Activated CD4-positive, alpha-beta T cell treated with anti-CD3 and anti-CD28 coated beads for 4 hours (primary cell): ENCODE measurements at places on chromosomes 7 and 10.

DNA sequence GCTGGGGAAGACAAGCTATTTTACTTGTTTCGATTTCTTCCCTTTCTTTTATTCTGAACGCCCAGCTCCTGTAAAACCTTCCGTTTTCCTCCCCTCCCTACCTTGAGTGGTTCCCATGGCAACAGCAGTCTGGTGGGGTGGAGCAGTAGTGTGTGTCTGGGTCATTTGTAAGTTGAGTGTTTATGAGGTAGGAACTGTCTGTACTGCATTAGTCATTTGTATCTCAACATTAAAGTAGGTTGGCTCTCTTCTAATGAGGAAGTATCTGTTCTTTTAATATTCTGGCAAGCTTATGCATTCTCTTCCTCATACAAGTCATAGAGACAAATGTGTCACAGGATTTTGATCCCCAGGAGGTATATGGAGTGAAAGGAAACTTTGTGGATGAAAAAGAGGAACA, 85.3 kb upstream of the CCDC6 start:
- no peak for DNase-seq

DNA sequence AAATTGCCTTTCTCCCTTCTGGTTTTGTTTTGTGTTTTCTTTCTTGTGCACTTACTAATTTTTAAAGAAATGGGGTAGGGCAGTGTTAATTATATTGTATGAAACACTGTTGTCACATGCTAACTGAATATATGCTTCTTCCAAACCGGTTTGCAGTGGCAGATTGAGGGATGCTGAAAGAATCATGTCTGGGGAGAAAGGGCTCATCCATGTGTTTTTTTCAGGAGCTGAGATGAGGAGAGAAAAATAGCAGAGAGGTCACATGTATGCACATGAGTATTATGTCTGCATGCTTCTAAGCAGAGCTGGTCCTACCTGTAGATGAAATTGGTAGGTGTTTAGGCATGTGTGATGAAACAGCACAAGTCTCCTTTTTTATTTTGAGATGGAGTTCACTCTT, 17.0 kb downstream of the SORCS3 start:
- DNase-seq, result no peak

DNA sequence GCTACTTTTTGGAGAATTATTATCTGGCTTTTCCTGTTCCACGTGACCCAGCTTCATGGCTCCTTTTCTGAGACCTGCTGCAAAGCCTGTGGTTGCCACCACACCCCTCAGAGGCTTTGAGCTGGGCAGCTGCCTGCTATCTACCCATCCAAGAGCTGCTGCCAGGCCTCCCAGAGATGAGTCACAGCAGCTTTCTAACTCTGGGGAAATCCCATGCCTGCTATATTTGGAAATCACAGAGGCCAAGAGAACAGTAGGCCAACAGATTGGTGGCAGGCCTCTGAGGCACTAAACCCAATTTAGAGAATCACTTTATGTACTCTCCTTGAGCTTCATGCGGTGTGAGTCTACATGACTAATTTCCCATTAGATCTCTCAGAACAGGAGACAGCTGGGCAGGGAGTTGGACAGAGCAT, 35.2 kb downstream of the SGCE start:
- peak; percentile 8 for DNase-seq

GRCh38 chr7:100684534-100685042, 9.5 kb downstream of the GIGYF1 start:
- DNase-seq, result no peak

- DNase-seq, result no peak
Measured at GRCh38 chr10:14554091-14554490, 220.6 kb downstream of the FAM107B start.

DNA sequence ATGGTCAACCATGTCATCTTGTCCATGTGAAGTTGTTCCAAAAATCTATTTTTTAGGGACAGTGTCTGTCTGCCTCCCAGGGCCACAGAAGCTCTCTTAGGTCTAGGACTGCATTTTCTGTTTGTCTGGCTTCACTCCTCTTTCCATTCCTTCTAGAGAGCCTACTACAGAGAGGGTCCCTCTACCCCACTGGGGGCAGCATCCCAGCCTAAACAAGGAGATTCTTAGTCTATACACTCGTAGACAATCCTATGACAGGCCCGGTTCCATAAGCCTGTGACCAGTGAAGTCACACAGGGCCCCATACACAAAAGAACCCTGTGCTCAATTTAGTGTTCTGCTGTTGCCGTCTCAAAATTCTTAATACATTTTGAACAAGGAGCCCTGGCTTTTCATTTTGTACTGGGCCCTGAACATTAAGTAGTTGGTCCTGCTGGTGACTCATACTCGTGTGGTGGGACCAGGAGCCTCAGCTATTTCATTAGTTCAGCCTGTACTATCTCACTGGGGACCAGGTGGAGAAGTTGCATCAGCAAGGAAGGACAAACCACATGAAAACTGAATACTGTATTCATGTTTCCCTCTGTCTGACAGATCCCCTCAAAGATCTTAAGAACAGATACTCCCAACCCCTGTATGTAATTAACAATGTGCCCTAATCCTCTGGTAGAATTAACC, 23.5 kb upstream of the FAM180A start:
- no peak for DNase-seq

DNA sequence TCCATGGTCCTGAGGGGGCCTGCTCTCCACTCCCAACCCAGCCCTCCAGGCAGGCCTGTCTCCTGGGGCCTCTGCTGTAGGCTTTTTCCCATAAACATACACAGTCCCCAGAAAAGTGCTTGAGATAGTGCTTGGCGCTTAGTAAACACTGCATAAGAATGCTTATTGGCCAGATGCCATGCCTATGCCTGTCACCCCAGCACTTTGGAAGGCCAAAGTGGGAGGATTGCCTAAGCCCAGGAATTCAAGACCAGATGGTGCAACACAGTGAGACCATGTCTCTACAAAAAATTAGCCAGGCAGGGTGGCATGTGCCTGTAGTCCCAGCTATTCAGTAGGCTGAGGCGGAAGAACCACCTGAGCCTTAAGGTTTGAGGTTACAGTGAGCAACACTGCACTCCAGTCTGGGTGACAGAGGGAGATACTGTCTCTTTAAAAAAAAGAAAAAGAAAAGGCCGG, 24.6 kb upstream of the ASL start:
- DNase-seq, result no peak

- no peak for DNase-seq
Measured at GRCh38 chr7:155860461-155860839, 48.2 kb upstream of the SHH start.

DNA sequence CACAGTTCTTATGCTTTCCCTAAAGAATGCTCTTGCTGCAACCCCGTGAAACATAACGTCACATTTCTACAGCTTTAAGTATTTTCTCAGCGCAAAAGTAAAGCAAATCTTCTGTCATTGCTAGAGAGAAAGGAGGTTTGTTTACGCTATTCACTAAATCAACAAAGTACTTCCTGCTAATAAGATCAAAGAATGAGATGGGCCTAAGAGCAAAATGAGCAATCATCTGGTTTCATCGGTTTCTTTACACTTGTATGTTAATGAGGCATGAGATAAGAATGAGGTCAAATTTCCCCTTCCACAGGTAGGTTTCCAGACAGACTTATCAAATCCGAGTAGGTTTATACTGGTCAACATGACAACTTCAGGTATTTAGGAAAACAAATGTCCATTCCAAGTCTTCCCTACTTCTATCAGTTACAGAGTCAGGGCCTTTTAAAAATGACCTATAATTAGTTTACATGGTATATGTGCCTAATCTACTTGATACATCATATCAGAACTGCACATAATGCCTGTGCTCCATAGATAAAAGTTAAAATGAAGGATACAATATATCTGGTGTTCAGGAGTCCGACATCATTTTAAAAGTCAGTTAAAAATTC, 8.4 kb downstream of the USP6NL start:
- DNase-seq, result no peak
